ENCODE measurements at places on chromosomes 5 and 9. TPM values are rescaled to one million over a fixed set of nuclear protein-coding genes. Genes with fewer than 3 reads are reported as not detected.

GRCh38 chr5:66959653-66960052 lies 236.9 kb downstream of the CD180 start:
- H3K36me3 ChIP-seq = no peaks in the 10 kb centered on the region
- H3K4me1 ChIP-seq = no peaks in the 10 kb centered on the region
- peaks cover 4% of the 10 kb centered on the region for H3K27me3 ChIP-seq
- no peak overlapping the region for H3K4me3 ChIP-seq

DNA sequence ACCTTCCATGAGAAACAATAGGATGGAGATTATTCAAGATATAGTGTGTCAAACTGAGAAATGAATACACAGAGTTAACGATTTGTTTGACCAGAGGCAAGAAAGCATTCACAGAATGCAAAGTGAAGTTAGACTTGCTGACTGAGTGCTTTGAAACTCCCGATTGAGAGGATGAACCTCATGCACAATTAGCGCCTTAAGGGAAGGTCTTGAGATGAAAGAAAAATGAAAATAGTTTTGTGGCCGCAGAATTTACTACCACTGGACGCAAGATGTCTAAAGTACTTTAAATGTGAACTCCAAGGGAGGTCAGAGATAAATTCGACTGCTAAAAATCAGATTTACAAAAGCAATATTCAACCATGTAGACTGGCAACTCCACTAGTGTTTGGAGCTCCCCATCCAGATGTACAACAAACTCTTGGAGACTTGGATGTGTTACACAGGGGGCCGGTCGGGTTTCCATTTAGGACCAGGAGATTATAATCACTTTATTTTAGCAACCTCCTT lies 707 bp upstream of the RIMOC1 start:
- H3K27ac ChIP-seq = peak overlapping the region; percentile 98
- no peak for DNase-seq
- peaks cover 7% of the 10 kb centered on the region for H3K27me3 ChIP-seq
- peaks cover 52% of the 10 kb centered on the region for H3K4me1 ChIP-seq

DNA sequence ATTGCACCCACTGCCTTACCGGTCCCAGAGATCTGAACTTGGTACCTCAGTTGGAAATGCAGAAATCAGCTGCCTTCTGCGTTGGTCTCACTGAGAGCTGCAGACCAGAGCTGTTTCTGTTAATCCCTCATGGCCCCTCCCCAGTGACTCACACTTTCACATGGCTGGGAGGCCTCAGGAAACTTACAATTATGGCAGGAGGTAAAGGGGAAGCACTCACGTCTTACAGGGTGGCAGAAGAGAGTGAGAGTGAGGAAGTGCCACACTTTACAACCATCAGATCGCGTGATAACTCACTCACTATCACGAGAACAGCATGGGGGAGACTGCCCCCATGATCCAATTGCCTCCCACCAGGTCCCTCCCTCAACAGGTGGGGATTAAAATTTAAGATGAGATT lies 648.5 kb downstream of the MTRR start:
- no peak overlapping the region for H3K4me3 ChIP-seq
- no peaks in the 10 kb centered on the region for H3K4me1 ChIP-seq
- no peaks in the 10 kb centered on the region for H3K27me3 ChIP-seq
- no peak overlapping the region for H3K27ac ChIP-seq

DNA sequence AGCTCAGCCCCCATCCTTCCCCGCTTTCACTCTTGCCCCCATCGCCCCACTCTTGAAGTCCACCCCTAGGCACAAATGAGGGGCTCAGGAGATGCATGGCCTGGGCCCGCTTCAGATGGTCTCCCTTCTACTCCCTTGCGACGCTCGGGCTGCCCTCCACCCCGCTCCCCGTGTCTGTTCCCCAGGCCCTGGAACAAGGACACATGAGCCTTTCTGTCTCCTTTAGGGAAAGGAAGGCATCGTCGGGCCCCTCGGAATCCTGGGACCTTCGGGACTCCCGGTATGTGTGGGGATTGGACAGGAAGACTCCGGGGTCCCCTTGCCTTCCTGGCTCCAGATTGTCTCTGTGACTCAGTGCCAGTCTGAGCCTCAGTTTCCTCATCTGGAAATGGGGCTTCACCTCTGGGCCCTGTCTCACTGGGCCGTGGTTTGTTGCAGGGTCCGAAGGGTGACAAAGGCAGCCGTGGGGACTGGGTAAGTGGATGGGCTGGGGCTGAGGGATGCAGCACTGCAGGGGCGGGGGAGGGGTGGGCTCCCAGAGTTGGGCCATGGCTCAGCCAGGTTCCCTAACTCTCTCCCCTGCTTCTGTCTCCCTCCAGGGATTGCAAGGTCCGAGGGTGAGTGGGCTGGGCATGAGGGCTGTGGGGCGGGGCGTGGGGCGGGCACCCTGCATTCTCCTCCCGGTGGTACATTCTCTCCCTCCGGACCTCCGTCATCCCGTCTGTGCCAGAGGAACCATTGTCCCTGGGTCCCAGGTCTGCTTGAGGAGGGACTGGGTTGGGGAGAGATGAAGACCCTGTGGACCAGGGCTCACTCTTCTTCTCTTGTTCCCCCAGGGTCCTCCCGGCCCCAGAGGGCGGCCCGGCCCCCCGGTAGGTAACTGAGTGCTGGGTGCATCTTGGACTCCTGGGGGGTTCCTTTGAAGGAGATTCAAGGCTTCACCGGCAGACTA lies 21.8 kb upstream of the ORM1 start:
- H3K27ac ChIP-seq = no peak overlapping the region
- H3K27me3 ChIP-seq = peaks cover 2% of the 10 kb centered on the region
- H3K4me3 ChIP-seq = no peak overlapping the region
- no peak for DNase-seq
- H3K4me1 ChIP-seq = no peaks in the 10 kb centered on the region
- no peaks in the 10 kb centered on the region for H3K36me3 ChIP-seq

GRCh38 chr5:143870871-143871632 lies 59.1 kb downstream of the HMHB1 start:
- H3K4me1 ChIP-seq = no peaks in the 10 kb centered on the region
- H3K27me3 ChIP-seq = peaks cover 2% of the 10 kb centered on the region

DNA sequence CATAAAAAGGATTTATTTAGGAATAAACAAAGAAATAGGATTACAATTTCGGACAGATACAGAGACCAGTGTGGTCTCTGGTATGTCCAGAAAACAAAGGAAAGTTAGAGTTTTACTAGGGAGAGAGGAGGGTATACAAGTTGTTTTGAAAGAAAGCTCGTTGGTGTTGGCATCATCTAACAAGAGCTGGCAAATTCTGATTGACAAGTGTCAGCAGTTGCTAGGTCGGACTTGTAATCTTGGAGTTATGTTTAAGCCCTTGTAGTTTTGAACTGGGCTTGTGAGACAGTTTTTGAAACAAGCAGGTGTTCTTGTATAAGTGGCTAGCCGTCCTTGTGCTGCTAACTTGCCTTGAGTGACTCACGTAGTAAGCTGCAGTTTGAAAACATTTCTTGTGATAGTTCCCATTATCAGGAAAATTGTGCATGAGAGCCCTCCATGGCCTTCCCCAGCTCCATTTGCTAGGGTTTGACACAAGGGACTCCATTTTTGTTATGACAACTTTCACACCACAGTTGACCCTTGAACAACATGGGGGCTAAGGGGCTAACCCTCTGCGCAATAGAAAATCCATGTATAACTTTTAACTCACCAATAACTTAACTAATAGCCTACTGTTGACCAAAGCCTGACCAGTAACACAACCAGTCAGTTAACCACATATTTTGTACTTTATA lies 48.1 kb downstream of the ZNF622 start:
- H3K36me3 ChIP-seq = no peaks in the 10 kb centered on the region
- DNase-seq = no peak

- no peak overlapping the region for H3K4me3 ChIP-seq
- H3K27me3 ChIP-seq = no peaks in the 10 kb centered on the region
- H3K27ac ChIP-seq = no peak overlapping the region
- no peak for DNase-seq
- no peaks in the 10 kb centered on the region for H3K36me3 ChIP-seq
- no peaks in the 10 kb centered on the region for H3K4me1 ChIP-seq
Measured at GRCh38 chr5:137145721-137146120, 353.4 kb downstream of the SPOCK1 start.

DNA sequence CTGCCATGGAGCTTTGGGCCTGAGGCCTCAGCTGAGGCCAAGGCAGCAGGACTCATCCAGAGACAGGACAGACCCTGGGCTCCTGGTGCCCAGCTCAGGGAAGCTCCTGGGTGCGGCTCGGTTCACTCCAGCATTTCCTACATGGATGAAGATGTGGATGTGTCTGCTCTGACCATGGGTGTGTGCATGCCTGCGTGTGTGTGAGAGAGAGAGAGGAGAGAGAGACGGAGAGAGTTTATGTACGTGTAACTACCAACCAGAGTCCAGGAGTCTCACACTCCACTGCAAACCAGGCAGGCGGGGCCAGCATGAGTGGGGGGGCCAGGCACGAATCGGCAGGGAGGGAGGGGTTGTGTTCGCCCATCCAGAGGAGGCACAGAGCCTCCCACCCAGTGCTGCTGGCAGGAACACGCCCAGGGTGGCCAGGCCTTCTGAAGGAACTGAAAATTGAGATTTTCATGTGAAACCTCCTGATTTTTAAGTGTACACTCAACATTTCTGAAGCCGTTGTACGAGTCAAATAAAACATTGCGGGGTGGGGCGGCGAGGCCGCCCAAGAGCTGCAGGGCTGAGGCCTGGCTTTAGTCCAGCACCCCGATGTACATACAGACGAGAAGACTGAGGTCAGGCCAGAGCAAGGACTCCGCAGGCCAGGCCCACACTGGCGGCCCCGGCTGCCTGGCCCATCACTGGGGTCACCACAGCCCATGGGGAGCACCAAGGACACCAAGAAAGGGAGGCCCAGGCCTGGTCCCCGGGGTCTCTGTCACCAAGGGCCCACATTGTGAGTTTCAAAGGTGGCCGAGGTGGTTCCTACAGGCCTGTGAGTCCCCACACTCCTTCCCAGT lies 88.7 kb downstream of the ADAMTS2 start:
- no peak overlapping the region for H3K4me3 ChIP-seq
- no peaks in the 10 kb centered on the region for H3K4me1 ChIP-seq
- H3K27me3 ChIP-seq = peaks cover 4% of the 10 kb centered on the region
- no peaks in the 10 kb centered on the region for H3K36me3 ChIP-seq
- no peak overlapping the region for H3K27ac ChIP-seq

DNA sequence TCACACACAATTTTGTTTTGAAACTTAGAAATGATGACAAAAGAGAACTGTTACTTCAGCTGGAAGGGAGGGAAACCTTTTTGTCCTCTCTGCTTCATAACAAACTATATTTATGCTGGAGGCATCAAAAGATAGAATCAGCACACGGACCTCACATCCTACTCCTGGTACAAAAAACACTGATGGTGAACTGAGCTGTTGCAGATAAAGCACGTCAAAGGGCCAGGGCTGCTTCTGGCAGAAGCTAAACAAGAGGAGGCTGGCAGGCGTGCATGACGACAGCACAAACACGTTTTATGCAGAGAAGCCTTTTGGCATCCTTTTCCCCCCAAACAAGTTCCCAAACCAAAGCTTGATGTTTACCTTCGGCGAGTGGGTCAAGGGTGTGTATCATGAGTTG lies 169.6 kb downstream of the SLC24A2 start:
- no peak for DNase-seq
- no peak overlapping the region for H3K27ac ChIP-seq
- no peaks in the 10 kb centered on the region for H3K4me1 ChIP-seq
- H3K4me3 ChIP-seq = no peak overlapping the region
- no peaks in the 10 kb centered on the region for H3K36me3 ChIP-seq
- peaks cover 20% of the 10 kb centered on the region for H3K27me3 ChIP-seq

The AOPEP gene
- total RNA-seq = 17.0 TPM

The ASS1 gene
- total RNA-seq = 8.6 TPM

The C5orf24 gene
- 32.5 TPM for total RNA-seq

The TMEM174 gene
- not detected for total RNA-seq

The PKD2L2 gene
- 0.30 TPM for total RNA-seq

The FGD3 gene
- 104 TPM for total RNA-seq

The CCIN gene
- 0.13 TPM for total RNA-seq

The PCDHB10 gene
- total RNA-seq = not detected
